Hepatocyte (in vitro differentiated cells): ENCODE measurements at places on chromosomes 3 and 15. TPM values are rescaled to one million over a fixed set of nuclear protein-coding genes. Genes with fewer than 3 reads are reported as not detected.

The TM4SF1 gene
- 179 and 194 TPM in 2 replicates for polyA plus RNA-seq

The ETV5 gene
- 15.0 and 23.6 TPM in 2 replicates for polyA plus RNA-seq

The CCDC80 gene
- 83.5 and 95.4 TPM in 2 replicates for polyA plus RNA-seq

- peak; percentile 78 for DNase-seq
These were observed 16.1 kb downstream of the POU1F1 start for GRCh38 chr3:87260270-87260669.

- DNase-seq: no peak
These were observed 120.5 kb downstream of the PDZRN3 start for GRCh38 chr3:73504239-73504638.

GRCh38 chr3:61565569-61565968, 4.2 kb downstream of the PTPRG start:
- no peak for DNase-seq

DNA sequence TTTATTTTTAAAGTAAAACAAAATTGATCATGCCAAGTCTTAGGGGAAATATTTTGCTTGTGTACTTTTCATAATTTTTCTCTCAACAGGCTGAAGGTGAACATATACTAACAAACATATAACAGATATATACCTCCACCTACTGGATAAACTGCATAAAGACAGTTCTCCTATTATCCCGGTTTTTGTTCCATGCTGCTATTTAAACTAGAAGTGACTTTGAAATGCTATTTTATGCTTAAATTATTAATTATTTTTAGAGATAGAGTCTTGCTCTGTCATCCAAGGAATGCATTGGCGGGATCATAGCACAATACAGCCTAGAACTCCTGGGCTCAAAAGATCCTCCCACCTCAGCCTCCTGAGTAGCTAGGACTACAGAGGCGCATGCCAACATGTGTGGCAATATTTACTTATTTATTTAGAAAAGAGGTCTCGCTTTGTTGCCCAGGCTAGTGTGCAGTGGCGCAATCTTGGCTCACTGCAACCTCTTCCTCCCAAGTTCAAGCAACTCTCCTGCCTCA, 49.8 kb downstream of the ST3GAL6 start:
- DNase-seq: peak; percentile 26

- DNase-seq: no peak
These were observed 129.3 kb downstream of the RBMS3 start for GRCh38 chr3:29410220-29410619.

DNA sequence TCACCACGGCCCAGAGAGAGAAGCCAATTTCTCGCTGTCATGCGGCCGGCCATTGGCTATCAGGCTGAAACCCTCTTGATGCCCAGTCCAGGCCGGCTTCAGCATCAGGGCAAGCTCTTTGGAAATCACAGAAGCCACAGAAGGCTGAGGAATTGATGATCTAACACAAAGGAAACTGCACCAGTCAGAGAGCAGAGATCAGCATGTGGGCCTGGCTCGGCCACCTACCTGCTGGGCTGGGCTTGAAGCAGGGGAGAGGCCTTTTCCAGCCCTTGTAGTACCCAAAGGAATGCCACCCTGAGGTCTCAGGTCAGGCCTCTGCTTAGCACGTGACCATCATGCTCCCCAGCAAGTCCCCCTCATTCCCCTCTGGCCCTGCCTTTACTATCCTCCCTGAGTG, 119.1 kb downstream of the TLE3 start:
- no peak for DNase-seq

DNA sequence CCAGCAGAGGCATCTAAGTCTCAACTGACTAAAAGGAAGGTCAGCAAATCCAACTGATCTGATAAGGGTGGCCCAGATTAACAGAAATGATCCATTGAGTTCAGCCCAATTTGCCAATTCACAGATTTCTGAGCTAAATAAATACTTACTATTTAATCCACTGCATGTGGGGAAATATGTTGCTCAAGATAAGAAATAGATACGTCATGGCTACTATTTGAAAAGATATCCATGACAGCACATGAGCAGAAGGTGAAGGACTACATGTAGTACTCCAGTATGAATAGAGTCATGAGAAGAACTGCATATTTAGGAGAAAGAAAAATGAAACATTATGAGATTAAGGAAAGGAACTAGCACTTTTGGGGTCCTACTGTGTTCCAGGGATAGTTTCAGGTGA, 332.4 kb downstream of the ARPP21 start:
- no peak for DNase-seq

- DNase-seq: peak; percentile 17
These were observed 267.1 kb downstream of the LRTM1 start for GRCh38 chr3:54660714-54661132.
